D341Med (cell line): ENCODE measurements at places on chromosomes 5 and 9.

- DNase-seq: no peak
These were observed 29.8 kb downstream of the BAAT start for GRCh38 chr9:101354765-101355708.

DNA sequence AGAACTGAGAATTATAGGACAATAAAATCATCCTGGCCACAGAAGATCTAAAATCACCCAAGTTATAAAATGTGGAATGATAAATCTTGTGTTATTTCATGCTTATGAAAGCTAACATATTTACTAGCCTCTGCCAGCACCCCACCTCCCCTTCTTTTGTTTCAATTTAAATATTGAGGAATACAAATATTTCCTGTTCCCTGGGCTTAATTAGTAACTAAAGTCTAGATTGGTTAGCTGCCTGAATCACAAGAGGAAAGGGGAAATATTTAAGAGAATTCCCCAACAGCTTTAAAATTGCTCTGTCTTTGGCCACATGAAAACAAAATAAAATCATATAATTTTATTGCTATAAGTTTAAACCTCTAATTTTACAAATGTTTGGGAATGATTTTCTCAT is 287.0 kb downstream of the PRELID2 start:
- DNase-seq: no peak

DNA sequence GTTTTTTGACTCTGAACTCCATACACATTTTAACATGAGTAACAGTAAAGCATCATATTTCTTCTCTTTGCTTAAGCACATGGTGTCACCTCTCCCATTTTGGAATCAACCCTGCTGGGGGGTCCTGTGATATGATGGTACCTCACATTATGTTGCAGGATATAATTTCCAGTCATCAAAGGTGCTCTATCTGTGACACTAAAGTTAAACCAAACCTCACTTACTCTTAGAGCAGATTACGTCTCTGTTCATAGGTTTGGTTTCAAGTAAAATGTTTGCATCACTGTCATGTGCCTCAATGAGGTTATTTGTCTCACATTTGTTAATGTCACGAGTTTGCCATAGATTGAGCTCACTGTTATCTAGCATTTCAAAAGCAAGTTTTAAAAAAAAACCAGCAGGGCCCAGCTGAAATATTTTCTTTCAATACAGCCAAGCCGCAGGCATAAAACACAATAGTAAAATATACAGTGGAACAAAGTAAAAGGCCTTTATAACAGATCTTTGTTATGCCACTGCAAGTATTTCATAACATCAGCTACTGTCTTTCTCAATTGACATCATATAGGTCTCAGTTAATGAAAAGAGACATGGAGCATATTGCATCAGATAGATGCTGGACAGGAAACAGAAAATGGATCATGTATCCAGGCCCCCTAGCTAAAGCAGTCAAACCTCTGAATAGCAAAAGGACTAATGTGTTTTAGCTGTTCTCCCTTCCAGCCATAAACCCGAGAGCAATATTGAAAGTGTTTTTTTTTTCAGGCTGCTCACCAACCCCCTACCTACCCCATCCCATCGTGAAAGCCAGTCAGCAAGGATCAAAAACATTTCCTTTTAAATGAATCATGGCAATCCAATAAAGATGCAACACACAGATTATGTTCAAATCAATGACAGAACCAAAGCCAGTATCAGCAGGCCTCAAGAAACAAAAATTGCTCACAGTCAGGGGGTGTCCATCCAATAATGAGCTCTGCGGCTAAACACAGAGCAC is 182.1 kb upstream of the ITGA1 start:
- no peak for DNase-seq

GRCh38 chr9:100219347-100219746 is 120.3 kb downstream of the INVS start:
- no peak for DNase-seq

GRCh38 chr9:94720846-94721549 is 5.5 kb upstream of the AOPEP start:
- no peak for DNase-seq

DNA sequence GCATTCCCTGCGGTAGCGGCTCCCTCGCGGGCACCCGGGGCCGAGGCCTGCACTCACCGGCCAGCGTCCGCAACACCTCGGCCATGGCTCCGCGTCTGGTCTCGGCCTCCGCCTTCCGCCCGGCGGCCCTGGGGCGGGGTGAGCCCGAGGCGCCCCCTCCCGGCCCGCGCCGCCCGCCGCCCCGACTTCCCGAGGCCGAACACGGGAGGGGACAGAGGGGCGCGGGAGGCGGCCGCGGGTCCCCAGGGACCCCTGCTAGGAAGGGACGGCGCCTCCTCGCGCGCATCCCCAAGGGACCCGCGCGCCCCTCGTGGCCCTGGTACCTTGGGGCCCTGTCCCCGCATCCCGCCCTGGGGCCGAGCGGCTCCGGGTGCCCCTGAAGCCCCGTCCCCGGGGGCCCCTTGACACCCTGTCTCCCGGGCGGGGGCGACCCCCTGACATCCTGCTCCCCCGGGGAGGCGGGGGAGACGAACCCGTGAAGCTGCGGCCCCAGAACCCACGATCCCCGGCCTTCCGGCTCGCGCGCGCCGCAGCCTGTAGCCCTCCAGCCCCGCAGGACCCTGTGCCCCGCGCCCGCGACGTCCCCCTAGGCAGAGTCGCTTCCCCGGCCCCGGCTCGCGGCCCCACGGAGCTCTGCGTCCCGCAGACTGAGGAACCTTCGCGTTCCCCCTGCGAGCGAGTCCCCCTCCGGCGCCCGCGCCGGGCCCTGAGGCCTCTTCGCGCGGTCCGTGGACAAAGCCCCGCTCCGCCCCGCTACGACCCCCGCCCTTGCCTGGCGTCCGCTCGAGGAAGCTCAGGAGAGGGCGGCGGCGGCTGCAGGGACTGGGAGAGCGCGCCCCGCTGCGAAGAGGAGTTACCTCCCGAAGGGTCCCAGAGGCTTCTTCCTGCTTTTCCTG is at the start of gene ABO:
TSS of gene ABO (minus strand) at position 97 of the 896 bp plus-strand sequence.
- peak; percentile 53 for DNase-seq

GRCh38 chr5:33209252-33209651 is 231.5 kb upstream of the TARS1 start:
- DNase-seq: no peak

- DNase-seq: no peak
These were observed 335.9 kb downstream of the SEMA5A start for GRCh38 chr5:9209846-9210492.

GRCh38 chr9:122207096-122207495 is 21.7 kb downstream of the LHX6 start:
- no peak for DNase-seq

GRCh38 chr5:127587246-127587917 is 61.5 kb upstream of the CTXN3 start:
- DNase-seq: no peak

DNA sequence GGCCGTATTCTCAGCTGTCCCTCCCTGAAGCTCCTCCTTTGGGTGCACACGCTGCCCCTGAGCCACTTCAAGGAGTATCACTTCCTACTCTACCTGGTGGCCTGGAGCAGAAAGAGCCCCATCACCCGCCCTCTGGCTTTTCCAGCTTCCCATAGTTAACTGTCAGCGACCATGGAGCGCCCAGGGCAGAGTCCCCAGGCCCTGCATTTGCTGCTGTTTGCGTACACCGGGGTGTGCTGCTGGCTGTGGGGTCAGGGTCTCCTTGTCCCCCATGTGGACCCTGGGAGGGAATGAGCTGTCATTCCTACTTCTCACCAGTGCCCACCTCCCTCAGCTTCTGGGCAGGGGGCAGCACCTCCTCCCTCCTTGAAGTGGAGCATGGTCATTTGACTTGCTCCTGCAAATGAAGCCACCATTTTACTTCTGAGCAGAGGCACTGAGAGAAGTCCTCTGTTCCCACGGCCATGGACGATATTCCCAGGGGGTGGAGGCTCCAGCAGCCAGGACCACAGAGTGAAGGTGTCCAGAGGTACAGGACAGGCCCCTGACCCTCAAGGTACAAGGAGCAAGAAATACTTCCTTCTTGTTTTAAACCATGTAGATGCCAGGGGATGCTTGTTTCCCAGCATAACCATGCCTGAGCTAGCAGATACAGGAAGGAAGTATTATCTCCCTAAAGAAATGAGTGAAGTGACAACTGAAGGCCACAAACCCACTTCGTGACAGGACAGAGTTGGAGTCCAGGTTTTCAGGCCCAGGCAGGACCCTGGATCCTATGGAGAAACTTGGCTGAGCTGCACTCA is 40.6 kb upstream of the COL5A1 start:
- peak; percentile 5 for DNase-seq

DNA sequence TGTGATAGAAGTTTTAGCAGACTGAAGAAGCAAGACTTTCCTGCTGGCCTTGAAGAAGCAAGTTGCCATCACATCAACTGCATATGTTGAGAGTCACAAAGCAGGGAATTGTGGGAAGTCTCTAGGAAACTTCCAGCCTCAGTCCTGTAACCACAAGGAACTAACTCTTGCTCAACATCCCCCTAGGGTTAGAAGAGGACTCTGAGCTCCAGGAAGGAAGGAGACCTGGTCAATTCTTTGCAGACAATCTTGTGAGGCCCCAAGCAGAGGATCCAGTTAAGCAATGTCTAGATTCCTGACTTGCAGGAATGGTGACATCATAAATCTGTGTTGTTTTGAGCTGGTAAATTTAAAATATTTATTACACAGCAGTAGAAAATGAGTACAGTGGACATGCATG is 18.6 kb upstream of the ZNF366 start:
- no peak for DNase-seq

DNA sequence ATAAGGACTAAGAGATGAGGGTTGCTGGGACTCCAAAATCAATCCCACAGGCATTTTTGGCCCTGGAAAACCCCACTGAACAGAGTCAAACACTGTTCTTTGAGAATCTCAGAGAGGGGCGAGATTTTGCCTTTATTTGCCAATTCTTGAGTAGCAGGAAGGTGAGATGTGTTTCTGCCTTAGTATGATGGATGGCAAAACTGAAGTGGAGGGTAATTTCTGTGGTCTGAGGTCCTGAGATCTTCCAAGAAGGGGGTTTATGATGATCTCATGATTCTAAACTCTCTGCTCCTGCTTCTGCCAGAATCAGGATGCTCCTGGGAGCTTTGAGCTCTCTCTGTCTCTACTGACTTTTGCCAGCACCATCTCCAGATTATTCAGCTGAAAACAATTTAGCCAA is 174.8 kb upstream of the CLINT1 start:
- DNase-seq: no peak

- no peak for DNase-seq
These were observed 2.6 kb downstream of the HNRNPH1 start for GRCh38 chr5:179620703-179621350.
